ENCODE measurements at places on chromosomes 11 and 22.

DNA sequence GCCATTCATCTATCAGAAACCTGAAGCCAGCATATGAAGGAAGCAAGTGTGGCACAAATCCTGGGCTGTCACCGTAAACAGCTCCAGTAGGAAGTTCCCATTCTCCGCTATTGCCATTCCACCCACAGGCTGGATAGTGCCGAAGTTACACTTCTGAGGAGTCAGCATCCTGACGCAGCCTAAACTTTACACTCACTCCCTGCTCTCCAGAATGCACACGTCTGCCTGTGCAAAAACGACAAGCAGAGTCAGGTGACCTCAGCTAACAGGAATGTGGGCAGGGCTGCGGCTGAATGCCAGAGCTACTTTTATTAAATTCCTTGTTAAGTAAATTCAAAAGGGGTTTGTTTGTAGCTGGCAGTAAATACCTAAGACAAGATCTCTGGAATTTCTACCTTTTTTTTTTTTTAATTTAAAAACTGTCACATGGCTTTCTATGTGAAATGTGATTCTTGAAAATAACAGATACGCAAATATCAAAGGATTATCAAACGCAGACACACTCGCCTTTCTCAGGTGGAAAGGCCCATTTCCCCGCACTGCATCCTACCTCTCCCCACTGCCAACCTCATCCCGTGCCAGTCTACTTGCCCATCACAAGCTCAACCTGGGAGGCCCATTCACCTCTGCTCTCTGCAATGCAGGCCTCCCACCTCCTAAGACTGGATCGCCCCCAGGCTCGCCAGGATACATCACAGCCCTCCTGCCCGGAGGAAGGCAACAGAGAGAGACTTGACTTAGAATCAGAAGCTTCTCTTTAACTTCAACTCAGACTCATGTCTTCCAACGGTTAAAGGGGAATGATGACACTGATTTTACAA lies 33.5 kb downstream of the NFRKB start:
- DNase-seq: no peak

GRCh38 chr22:24429411-24430365 lies 2.3 kb downstream of the ADORA2A start:
- no peak for DNase-seq

DNA sequence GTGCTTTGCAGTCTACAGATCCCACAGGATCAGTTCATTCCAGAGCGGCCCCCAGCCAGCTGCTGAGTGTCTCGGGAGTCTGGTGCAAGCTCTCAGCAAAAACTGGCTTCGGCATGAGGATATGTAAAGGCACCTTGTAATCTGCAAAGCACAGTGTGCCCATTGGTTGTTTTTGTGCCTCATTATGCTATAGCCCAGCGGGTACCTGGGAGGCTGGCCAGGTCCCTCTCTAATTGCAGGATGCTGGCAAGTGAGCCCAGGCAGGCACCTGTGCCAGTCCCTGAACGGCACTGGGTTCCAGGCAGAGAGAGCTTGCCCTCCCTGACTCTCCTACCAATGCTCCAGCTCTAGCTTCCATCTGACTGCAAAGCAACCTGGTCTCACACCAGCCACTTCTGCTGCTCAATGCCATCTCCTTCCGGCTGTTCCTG lies 128.7 kb downstream of the DSCAML1 start:
- DNase-seq: no peak

- DNase-seq: no peak
Measured at GRCh38 chr11:64641596-64642417, 50.8 kb downstream of the SLC22A12 start.

- DNase-seq: no peak
Measured at GRCh38 chr22:38202437-38203089, 769 bp downstream of the MAFF start.

DNA sequence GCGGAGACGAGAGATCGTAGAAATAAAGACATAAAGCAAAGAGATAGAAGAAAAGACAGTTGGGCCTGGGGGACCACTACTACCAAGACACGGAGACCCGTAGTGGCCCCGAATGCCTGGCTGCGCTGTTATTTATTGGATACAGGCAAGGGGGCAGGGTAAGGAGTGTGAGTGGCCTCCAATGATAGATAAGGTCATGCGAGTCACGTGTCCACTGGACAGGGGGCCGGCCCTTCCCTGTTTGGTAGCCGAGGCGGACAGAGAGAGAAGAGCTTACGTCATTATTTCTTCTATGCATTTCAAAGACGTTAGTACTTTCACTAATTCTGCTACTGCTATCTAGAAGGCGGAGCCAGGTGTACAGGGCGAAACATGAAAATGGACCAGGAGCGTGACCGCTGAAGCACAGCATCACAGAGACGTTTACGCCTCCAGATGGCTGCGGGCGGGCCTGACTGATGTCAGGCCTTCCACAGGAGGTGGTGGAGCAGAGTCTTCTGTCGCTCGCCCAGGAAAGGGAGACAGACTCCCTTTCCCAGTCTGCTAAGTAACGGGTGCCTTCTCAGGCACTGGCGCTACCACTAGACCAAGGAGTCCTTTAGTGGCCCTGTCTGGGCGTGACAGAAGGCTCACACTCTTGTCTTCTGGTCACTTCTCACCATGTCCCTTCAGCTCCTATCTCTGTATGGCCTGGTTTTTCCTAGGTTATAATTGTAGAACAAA lies 24.8 kb downstream of the PPP6R2 start:
- no peak for DNase-seq

DNA sequence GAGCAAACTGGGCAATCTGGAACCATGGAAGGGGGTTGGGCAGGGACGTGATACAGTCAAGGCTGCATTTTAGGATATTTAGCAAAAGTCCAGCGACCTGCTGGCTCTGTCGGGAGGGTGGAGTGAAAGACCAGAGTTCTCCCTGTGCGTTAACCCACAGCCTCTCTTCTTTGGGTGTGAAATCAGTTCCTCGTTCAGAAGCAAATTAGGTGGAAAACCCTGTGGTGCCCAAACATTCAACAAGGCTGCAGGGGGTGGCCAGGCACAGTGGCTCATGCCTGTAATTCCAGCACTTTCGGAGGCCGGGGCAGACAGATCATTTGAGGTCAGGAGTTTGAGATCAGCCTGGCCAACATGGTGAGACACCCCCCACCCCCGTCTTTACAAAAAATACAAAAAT lies 5.9 kb downstream of the TMEM151A start:
- no peak for DNase-seq

DNA sequence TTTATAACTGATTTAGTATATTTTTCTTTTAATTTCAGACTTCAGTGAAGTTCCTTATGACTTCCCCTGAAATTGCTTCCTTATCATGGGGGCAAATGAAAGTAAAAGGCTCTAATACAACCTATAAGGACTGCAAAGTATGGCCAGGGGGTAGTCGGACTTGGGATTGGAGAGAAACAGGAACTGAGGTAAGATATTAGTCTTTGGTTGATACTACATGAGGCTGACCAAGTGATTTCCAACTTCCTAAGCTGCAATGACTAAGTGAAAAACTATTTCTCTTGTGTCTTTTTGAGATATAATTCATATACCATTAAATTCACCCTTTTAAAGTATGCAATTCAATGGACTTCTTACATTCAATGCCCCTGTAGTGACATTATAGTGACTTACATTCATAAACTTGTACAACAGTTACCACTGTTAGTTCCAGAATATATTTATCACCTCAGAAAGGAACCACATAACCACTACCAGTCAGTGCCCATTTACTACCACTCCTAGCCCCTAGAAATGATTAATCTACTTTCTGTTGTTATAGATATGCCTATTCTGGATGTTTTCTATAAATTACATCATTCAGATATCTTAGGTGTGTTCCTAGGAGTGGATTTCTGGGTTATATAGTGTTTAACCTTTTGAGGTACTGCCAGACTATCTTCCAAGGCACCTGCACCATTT lies 21.6 kb downstream of the AAMDC start:
- DNase-seq: no peak

DNA sequence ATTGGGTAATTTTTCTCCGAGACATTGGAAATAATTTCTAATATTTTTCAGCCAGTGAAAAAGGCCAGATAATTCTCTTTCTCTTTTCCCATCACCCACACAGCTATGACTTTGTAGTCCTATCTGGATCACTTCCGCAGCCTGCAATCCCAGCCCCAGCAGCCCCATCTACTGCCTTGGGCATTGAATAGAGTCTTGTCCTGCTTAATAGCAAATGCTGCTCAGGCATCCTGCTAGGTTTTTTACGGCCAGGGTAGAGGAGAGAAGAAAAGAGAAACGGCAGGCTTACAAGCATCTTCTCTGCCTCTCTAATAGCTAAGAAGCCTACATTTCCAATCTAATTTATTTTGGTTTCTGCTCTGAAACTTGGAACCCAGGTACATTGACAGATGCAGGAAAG lies 154.3 kb upstream of the B3GAT1 start:
- DNase-seq: no peak

- DNase-seq: no peak
Measured at GRCh38 chr22:37032134-37032534, 12.6 kb downstream of the MPST start.

DNA sequence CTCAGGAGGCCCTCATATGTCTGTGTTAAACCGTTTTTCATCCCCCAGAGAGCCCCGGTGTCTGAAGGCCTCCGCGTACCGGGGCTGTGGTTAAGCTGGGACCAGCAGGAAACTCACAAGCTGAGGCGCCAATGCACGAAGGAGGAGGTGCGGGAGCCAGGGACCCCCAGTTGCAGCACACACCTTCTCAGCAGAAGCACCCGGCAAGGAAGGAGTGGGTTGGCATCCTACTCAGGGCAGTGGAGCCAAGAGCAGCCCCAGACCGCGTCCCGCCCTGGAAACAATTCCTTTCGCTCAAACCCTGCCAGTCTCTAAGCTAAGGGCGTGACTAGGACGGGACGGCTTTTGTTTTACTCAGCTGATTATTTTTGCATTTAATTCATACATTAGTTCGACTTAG lies 726.9 kb downstream of the BRD1 start:
- no peak for DNase-seq

GRCh38 chr11:35160902-35161597 lies 22.1 kb downstream of the CD44 start:
- no peak for DNase-seq

DNA sequence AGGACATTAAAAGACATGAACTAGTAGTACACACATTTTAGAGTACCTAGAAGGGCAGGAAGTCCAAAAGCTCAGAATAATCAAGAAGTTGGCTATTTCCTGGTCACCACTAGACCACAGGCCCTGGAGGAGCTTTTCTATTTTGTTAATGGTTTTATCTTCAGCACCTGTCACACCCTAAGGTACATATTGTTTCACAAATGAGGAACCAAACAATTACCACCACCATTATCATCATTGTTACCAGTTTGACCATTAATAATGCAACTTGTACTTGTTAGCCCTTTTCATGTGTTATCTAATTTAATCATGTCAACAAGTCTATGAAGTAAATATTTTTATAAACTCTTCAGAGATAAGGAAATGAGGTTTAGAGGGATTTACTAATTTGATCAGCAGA lies 4.9 kb downstream of the MRPL48 start:
- no peak for DNase-seq

DNA sequence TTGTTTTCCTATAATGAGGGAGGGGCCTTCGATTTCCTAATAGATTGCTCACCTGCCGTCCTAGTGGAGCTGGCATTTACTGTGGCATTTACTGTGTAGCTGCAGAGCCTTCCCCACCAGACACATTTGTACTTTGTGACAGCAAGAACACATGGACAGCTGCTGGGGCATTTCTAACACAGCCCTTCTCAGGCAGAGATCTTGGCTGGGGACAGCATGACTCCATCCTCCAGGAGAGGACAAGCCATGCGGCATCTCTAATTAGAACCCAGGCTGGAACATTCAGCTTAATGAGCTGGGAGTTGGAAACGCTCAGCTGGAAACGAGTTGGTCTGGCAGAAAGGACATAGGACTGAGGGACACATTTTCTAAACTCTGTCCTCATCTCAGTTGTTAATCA lies 887.5 kb downstream of the NTM start:
- DNase-seq: no peak

- no peak for DNase-seq
Measured at GRCh38 chr11:9123595-9124304, 32.4 kb upstream of the SCUBE2 start.

GRCh38 chr11:17432002-17432401 lies 43.5 kb upstream of the KCNJ11 start:
- no peak for DNase-seq

DNA sequence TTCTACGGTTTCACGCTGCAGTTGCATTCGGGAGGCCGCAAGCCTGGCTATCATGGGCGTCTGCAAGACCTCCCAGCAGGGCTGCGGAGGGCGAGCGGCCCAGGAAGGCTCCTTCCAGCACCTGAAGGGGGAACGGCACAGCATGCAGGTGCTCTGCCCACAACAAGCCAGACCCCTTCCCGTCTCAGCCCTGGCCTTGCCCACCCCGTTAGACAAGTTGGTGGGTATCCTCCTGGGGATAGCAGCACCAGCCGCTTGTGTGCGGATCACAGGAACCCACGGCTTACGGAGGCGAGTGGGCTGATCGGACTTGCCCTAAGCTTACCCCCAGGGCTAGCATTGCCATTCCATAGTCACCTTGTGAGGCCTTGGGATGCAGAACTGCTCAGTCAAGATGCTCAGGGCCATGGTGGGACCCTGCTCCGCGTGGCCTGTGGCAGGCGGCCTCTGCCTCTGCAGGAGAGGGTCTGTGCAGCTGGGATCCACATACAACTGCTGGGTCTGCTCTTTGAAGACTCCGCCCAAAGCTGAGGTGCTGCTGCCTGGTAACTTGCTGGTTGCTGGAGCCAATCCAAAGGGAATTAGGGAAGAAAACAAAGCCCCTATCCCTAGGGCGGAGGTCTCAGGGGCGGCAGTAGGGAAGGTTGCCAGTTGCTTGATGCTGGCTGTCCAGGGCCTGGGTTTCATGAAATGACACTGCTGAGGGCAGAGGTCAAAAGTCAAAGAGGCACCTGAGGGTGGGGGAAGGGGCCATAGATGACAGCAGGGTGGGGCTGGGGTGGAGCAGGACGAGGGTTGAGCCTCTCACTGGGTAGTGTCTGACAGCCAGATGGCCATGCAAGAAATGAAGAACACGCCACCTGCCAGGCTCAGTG lies 1.4 kb upstream of the OSBPL5 start:
- DNase-seq: no peak

DNA sequence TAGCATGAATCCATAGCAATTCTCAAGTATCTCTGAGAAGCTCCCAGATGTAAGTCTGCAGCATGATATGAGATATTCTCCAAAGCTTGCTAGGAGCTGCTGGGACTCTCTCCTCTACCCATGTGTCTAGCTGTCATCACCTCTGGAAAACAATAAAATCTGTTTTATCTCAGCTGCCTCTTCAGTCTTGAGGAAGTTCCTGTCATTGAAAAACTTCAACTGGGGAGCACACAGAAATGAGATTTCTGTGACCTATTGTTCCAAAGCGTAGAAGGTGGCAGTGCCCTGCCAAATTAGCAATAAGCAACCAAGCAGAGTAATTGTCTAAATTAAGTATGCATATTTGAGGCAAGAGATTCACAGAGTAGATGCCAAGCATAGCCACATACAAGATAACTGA lies 1380.6 kb upstream of the RAG2 start:
- DNase-seq: no peak

GRCh38 chr11:17967661-17968060 lies 45.2 kb downstream of the SERGEF start:
- no peak for DNase-seq

- DNase-seq: no peak
Measured at GRCh38 chr22:26817926-26818325, 160.5 kb downstream of the MIAT start.

GRCh38 chr11:41970681-41971080 lies 511.2 kb upstream of the LRRC4C start:
- no peak for DNase-seq
